ENCODE measurements at places on chromosomes 4 and X. TPM values are rescaled to one million over a fixed set of nuclear protein-coding genes. Genes with fewer than 3 reads are reported as not detected.

DNA sequence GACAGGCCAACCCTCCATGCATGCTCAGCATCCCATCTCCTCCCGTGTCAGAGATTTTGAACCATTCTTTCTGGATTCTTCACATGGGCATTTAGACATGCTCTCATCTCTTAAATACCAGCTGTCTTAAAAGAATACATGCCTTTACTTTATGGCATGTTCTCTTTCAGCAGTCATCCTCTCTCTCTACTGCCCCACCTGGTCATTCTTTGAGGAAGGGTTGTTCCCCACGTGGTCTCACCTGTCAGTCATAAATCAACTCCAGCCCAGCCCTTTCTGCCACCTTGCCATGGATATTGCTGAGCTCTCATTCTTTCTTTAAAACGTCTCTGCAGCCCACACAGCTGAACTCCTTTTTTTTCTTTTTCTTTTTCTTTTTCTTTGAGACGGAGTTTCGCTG lies 111.3 kb downstream of the ARHGAP10 start:
- no peak for DNase-seq

PDLIM3 gene
- total RNA-seq = 8.5 TPM

ADH1A gene
- total RNA-seq = not detected

GLRA2 gene
- not detected for total RNA-seq

- DNase-seq = no peak
Measured at GRCh38 chr4:176307666-176307930, 12.2 kb upstream of the SPCS3 start.

PRR32 gene
- not detected for total RNA-seq

ENPP6 gene
- total RNA-seq = not detected

- no peak for DNase-seq
Measured at GRCh38 chr4:180810581-180810980, 1432.6 kb upstream of the TENM3 start.

KLHL13 gene
- 41.7 TPM for total RNA-seq

- DNase-seq = peak; percentile 51
Measured at GRCh38 chr4:53908661-53909078, 155.7 kb downstream of the CHIC2 start.

GRCh38 chrX:619812-620531 lies 10.6 kb upstream of the SHOX start:
- no peak for DNase-seq

DNA sequence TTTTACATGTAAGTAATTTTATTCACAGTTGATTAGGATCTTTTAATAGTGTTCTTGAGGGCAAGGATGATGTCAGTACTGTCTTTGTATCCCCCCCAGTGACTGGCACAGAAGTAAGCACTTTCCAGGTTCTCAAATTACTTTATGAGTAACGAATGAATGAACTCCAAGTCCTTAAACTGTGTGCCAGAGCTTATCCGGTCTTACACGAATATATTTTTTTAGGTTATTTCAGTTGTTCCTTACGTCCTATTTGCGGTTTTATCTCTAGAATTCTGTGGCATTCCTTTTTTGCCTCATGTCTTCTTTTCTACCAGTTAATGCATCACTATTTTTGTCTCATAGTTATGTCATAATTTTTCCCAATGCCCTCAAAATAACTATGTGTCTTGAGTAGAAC lies 106.9 kb upstream of the MID1IP1 start:
- DNase-seq = no peak

DNA sequence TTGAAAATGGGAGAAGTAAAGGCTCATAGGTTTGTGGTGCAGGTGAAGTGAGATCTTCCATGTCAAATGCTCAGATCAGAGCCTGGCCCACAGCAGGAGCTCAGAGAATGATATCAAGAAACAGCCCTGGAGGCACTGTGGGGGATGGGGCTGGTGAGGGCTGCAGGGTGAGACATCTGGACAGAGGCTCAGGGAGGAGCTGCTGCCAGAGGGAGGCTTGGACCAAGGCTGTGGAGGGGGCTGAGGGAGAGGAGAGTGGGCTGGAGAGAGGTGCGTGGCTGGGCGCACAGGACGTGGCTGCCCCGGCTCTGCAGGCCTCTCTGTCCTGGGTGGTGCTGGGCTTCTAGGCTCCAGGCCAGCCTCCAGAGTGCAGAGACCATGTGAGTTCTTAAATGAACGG lies 5.6 kb downstream of the SORCS2 start:
- no peak for DNase-seq

TEX13C gene
- not detected for total RNA-seq

DNA sequence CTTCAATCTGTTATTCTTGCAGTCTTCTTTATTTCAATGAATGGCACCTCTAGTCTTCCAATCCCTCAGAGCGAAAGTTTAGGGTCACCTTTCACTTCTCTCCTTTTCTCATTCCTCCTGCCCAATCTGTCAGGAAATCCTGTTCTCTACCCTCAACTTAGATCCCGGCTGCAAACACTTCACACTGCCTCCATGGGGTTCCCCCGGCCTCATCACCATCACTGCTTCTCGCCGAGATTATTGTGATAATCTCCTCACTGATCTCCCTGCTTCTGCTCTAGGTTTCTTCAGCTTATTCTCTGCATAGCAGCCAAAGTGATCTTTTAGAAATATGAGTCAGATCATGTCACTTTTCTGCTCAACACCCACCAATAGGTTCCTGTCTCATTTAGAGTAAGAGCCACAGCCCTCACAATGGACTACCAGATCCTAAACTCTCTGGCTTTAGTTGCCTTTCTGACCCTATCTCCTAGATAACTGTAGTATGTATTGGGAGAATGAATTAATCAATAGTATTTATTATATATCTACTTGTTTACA lies 43.6 kb upstream of the TBC1D9 start:
- no peak for DNase-seq

OPRPN gene
- not detected for total RNA-seq

DNA sequence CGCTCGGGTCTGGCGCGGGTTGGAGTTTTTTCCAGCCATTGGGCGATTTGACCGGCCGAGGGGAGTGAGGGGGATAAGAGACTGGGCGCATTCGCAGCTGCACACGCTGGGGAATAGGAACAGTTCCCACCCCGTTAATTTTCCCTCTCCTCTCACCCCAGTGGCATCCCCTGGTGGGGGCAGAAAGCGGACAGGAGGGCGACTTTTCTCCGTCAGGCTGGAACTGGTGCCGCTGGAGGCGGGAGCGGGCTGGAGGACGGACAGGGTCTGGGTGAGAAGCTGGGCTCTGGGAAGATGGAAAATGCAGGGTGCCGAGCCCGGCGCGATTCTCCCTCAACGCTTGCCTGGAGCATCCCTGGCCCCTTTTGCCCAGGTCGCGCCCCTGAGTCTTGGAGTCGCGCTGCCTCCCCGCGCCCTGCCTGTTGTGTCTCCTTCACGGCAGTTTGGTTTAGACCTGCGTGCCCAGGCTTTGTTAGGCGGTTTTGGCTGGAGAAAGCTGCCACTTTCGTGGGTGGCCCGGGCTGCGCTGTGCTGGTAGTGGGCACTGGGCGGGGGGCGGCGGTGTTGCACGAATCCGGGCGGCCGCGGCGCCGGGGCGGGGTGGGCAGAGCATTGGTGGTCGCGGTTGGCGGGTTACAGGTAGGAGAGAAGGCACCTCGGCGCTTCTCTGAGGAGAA lies 2.0 kb downstream of the ADGRL3 start:
- no peak for DNase-seq

AMTN gene
- total RNA-seq = not detected

PLXNB3 gene
- 7.4 TPM for total RNA-seq

- DNase-seq = no peak
Measured at GRCh38 chrX:2457289-2458133, 43.3 kb downstream of the DHRSX start.

DNA sequence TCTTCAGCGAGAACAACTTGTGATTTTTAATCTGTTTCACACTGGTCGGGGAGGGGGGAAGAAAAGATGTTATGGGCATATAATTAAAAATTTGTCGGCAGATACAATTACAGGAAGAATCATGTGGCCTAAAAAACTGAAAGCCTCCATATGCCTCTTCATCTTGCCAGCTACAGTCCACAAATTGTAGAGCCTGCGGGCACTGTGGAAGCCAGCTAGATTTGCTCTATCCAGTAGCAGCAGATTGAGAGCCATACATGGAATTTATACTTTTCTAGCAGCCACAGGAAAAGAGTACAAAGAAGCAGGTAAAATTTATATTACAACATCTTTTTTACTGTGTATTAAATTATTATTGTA lies 147.3 kb downstream of the TBL1X start:
- DNase-seq = no peak

DNA sequence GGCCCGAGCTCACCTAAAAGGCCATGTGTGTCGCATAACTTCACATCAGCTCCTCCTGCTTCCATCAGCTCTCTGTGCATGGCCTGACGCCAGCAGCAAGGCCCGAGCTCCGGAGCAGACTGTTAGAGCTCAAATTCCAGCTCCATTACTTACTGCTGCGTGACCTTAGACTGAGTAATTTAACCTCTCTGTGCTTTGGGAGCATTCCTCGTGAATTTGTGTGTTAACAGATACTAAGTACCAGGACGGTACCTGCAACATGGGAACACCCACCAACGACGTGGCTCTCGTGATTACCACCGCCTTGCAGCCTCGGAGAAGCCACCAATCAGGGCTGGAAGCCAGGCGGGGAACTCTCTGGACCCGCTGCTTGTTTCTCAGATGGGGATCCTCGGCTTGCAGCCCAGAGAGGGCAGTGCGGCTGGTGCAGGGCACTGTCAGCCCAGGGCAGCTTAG lies 12.9 kb downstream of the LETM1 start:
- DNase-seq = peak; percentile 56

- no peak for DNase-seq
Measured at GRCh38 chrX:48818866-48819265, 7.4 kb upstream of the ERAS start.

TECRL gene
- not detected for total RNA-seq

GRCh38 chr4:152073351-152074087 lies 312.7 kb upstream of the GATB start:
- DNase-seq = no peak

GRCh38 chr4:189815404-189816192 lies 125.1 kb upstream of the FRG1 start:
- no peak for DNase-seq

- no peak for DNase-seq
Measured at GRCh38 chrX:11949291-11949690, 189.0 kb upstream of the FRMPD4 start.

GRCh38 chr4:169174247-169174646 lies 96.5 kb downstream of the SH3RF1 start:
- no peak for DNase-seq

GRCh38 chr4:150087006-150087405 lies 8.8 kb downstream of the DCLK2 start:
- DNase-seq = no peak

TMEM154 gene
- 11.8 TPM for total RNA-seq

DNA sequence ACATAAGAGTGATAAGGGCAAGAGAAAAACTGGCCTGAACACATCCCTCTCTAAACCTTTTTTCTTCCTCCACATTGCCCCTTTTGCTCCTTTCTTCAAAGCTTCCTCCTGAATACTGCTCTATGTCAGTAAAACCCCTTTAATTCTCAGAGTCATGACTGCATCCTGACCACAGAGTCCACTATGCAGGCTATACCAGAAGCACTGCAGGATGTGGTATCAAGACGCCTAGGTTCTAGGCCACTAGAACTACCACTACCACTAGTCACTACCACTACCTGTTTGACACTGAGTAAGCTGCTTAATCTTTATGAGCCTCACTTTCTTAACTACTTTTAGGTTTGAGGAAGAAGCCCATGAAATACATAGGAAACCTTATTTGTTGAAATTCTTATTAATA lies 38.7 kb downstream of the ARHGEF9 start:
- no peak for DNase-seq

- no peak for DNase-seq
Measured at GRCh38 chr4:8915201-8916200, 43.9 kb upstream of the HMX1 start.

GIMD1 gene
- total RNA-seq = not detected

NUDT9 gene
- 23.0 TPM for total RNA-seq

DNA sequence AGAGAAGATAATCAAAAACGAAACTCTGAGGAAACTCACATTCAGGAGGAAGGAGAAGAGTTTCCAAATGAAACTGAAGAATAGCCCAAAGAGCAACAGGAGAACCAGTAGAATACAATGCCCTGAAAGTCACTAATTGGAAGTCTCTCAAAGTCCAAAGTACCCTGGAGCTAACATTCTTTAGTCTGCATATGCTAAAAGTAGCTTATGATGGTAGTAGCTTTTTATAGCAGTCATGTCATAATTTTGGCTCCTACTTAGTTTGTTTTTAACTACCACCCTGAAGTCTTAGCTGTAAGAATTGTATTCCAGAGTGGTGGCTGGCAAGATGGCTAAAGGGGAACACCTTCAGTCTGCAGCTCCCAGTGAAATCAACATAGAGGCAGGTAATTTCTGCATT lies 100.3 kb upstream of the FGF16 start:
- DNase-seq = no peak

DNA sequence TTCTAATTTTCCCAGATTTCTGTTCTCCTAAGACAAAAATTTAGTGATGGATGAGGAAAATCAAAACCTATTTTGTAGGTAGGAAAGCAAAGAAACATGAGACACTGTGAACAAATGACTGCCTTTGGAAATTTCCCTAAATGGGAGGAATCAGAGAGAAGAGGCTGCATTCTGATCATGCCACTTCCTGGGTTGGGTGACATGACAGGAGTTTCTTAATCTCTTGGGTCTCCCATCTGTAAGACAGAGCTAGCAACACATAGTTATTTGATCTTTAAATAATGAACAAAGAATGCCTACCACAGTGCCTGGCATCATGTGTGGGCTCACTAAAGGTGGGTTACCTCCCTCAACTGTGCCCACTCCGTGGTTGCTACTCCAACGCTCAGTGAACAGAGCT lies 57.1 kb downstream of the CCDC149 start:
- no peak for DNase-seq

- no peak for DNase-seq
Measured at GRCh38 chr4:139556071-139556723, at the start of gene SETD7. Gene SETD7, minus strand, starts transcription at chr4:139556219. Its CDS starts 82 bp downstream, at chr4:139556137.

DNA sequence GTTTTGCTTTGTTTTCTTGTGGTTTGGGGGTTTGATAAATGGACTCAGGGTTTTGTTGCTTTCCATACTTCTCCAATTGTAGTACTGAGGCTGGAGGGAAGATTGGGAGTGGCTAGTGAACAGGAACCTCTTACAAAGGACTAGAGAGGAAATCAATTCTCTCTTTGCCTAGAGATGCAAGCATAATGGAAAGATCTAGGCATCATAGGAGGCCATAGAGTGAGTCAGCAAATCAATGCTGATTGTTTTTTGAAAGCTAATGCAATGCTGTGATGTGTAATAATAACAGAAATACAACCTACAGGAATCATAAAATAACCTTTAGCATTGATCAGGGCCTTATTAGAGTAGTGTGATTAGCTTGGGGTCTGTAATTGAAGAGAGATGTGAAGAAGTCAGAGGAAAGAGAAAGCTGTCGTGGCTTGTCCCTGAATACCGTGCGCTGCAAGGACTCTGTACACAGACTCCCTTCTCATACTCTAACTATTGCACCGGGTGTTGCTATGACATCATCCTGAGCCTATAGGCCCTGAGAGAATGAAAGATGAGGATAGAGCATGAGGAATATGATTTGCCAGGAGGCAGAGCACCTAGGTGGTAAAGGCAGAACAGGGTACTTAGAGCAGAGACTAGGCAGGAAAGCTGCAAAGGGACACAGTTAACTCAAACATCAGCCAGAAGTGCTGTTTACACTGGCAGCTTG lies 29.3 kb upstream of the GPR101 start:
- no peak for DNase-seq
